Activated CD8-positive, alpha-beta memory T cell treated with anti-CD3 and anti-CD28 coated beads for 4 hours (primary cell): ENCODE measurements at places on chromosomes 1 and 21.

- no peak for DNase-seq
Observed at GRCh38 chr21:35363458-35363857, 314.4 kb upstream of the RUNX1 start.

DNA sequence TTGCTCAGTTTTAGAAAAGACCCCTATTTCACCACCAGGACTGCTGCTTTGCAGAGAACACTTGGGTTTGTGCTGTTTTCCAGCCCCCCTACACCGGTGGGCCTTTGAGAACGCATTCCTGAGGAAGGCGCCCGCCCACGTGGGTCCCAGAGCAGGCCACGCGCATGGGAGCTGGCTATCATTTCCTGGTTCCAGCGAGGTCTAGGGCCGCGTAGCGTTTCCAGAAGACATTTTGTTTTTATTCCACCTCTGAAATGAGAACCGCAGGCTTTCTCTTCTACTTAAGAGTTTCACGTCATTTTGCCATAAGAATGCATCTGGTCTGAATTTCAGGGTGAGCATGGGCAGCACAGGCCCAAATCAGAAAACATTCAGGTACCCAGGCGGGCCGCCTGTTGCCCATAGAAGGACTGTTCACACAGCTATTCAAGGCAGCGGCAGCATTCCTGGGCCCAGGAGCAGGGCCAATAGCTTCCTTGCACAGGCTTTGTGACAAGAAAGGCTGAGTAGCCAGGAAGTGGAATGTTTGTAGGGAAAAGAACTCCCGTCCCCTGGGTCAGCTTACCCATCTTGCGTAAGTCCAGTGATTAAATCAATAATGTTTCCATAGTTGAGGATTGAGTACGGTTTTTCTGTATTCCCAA is 1.4 kb upstream of the KLHL21 start:
- DNase-seq, result no peak

DNA sequence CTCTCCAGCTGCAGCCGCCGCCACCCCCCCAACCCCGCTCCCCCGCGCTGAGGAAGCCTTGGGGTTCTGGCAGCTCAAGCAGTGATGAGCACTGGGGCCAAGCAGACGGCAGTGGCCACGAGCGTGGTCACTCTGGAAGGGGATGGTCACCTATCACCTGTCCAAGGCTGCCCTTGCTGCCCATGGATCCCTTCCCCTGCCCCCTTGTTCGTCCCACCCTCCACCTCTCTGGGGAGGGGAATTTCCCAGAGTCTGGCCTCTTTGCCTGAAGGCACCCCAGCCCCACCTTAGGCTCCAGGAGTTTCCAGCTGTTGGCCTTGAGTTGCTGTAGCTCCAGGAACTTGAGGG is 7.2 kb upstream of the SMIM12 start:
- no peak for DNase-seq

GRCh38 chr1:228095938-228096337 is 7.2 kb downstream of the C1orf35 start:
- DNase-seq, result no peak

GRCh38 chr1:18912550-18912949 is 10.2 kb upstream of the ALDH4A1 start:
- DNase-seq, result no peak

DNA sequence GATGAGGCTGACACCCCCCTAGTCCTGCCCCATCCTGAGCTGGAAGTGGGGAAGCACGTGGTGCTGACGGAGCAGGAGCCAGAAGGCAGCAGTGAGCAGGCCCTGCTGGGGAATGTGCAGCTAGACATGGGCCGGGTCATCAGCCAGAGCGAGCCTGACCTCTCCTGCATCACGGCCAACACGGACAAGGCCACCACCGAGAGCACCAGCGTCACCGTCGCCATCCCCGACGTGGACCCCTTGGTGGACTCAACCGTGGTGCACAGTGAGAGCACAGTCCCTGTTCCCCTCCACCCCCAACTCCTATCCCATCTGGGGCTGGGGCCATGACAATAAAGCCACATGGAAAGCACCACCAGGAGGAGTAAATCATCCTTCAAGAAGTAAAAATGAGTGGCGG is 250.2 kb downstream of the CACNA1E start:
- no peak for DNase-seq

- DNase-seq, result no peak
Observed at GRCh38 chr1:51907079-51907702, 28.7 kb upstream of the NRDC start.

DNA sequence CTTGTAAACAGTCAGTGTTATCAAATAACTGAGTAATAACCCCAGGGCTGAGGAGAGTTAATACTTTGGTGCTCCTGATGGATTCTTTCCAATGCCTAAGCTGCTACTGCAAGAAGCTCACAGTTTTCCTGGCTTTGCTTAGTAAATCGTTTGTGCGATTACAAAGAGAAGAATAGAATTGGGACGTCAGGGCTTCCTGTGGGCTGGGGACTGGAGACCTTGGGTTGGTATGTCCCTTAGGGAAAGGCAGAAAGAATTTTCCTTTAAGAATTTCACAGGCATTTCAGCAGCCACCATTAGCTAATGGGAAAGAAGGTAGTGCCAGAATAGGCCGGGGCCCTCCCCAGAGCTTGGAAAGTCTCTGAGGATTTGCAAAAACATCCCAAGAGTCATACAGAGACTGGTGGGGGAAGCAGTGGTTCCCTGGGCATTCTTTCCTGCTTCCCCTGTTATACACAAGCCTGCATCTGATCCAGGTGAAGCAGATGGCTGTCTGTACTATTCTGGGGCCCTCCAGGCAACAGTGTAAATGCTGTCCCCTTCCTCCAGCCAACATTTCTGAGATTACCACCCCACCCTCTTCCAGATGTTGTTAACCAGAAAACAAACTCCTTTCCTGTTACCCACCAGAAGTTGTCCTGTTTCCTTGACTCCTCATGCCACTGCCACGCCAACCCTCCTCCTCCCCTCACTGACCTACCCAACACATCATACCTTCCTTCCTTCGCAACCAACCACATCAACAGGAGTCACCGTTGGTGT is 40.2 kb downstream of the PLXNA2 start:
- no peak for DNase-seq

GRCh38 chr1:204130981-204131892 is 20.6 kb downstream of the ETNK2 start:
- no peak for DNase-seq

GRCh38 chr1:206556750-206557635 is 49.7 kb downstream of the RASSF5 start:
- DNase-seq, result peak; percentile 86

GRCh38 chr1:64242895-64243756 is 39.7 kb downstream of the UBE2U start:
- DNase-seq, result no peak

- no peak for DNase-seq
Observed at GRCh38 chr1:176501599-176501998, 38.6 kb downstream of the PAPPA2 start.

- no peak for DNase-seq
Observed at GRCh38 chr1:218426343-218426657, 81.2 kb downstream of the TGFB2 start.

DNA sequence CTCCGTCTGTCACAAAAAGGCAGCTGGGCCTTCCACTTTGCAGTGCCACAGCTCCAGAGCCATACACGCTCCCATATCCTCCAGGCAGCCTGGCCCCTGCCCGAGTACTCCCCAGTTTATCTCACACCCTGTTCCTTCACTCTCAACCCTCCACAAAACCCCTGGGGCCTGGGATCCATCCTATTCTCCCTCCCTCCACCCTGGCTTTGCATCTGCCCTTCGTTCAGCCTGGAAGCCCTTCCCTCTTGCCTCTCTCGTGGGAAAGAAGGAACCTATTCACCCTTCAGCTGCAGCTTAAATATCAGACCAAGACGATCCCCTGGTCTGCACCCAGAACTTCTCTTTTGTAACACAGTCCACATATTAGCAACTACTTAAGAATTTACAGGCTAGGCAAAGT is 56.7 kb downstream of the CAMK2N1 start:
- DNase-seq, result no peak

- no peak for DNase-seq
Observed at GRCh38 chr1:187854457-187854856, 1025.7 kb downstream of the PLA2G4A start.

GRCh38 chr1:225626698-225627097 is 26.2 kb downstream of the ENAH start:
- no peak for DNase-seq

DNA sequence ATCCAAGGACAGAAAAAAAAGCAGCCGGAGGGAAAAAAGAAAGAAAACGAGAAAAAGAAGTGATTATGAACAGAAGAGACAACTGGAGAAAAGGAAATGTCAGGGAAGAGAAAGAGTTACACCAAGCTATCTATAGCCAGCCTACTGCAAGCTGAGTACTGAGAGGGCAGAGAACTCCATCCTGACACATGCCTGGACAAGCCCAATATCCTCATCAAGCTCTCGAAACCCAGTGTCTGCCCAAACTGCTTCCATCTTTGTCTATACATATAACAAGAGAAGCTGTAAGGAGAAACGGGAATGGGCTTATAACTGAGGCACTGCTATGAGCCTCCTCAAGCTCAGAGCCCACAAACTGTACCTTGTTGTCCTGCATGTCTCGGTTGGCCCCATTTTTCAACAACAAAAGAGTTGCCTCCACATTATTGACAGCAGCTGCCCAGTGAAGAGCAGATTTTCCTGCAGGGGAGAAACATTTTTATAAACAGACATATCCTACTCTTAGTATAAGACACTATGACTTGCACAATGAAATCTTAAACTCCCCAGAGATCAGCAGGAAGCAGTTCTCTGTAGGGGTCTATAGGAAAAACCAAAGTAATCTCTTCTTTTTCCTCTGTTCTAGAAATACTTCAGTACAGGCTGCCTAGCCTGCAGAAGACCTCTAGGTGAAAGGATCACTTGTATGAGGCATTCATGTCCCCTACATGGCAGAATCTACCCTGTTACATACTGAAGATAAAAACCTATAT is 21.2 kb upstream of the ADAM30 start:
- no peak for DNase-seq

DNA sequence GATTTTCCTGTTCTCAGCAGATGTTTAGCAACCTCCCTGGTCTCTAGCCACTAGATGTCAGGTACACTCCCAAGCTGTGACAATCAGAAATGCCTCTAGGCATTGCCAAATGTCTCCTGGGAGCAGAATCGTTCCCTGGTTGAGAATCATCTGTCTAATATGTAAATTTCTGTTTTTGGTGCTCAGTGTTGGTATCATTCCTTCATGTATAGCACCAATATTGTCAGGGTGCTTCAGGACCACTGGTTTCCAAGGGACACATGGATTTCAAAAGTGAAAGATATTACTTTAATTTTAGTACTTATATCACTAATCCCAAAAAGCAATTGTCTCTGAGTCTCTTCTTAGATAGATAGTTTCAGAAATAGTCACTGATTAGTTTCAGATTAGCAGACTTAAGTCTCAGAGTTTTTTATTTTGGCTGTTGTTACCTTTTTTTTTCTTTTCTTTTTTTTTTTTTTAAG is 160.1 kb downstream of the PTPRC start:
- no peak for DNase-seq

GRCh38 chr1:7847599-7847998 is 5.3 kb downstream of the UTS2 start:
- no peak for DNase-seq

GRCh38 chr1:226656601-226657277 is 82.3 kb downstream of the ITPKB start:
- no peak for DNase-seq

- no peak for DNase-seq
Observed at GRCh38 chr1:92211166-92211565, 6.5 kb upstream of the C1orf146 start.
